ENCODE measurements at places on chromosomes 7 and 10.

DNA sequence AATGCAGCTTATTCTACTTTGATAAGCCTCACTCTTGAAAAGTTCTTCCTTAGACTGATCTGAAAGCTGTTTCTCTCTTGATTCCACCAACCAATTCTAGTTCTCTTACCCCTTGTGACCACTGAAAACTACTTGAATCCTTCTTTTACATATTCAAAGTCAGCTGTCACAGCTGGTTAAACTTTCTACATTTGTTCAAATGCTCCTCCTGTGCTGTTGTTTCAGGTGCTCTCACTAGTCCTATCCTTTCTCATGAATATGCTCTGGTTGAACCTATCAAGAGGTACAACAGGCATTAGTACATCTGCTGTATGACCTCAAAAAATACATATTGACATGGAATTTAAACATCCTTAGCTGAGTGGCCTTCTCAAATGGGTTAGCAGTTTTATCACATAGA is 91.5 kb downstream of the MYO3A start:
- DNase-seq, result no peak

DNA sequence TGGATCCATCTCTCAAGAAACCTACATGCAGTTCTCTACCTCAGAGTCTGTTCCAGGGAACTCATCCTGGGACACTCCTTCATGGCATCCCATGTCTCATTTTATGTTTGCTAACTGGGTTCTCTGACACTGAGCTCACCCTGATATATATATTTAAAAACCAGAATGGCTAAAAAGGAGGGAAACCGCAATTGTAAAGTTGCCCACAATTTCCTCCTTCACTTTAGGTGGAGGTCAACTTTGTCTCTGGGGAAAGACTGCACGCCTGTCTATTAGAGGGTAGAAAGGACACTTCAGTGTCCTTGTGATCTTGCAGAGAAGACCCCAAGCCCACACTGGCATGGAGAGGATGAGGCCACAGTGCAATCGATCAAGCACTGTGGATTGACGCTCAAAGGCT is 131.7 kb downstream of the TEX36 start:
- no peak for DNase-seq

GRCh38 chr10:49407151-49407550 is 11.3 kb upstream of the DRGX start:
- DNase-seq, result no peak

DNA sequence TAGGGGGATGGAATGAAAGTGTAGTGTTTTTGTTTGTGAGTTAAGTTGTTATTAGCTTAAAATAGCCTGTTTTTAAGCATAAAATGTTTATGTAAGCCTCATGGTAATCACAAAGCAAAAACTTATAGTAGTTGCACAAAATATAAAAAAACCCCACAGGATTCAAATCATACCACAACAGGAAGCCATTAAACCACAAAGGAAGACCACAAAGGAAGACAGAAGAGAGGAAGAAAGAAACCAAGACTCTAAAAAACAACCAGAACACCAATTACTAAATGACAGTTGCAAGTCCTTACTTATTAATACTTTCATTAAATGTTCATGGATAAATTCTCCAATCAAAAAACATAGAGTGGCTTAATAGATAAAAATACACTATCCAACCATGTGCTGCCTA is 63.6 kb downstream of the ANKRD7 start:
- DNase-seq, result no peak

DNA sequence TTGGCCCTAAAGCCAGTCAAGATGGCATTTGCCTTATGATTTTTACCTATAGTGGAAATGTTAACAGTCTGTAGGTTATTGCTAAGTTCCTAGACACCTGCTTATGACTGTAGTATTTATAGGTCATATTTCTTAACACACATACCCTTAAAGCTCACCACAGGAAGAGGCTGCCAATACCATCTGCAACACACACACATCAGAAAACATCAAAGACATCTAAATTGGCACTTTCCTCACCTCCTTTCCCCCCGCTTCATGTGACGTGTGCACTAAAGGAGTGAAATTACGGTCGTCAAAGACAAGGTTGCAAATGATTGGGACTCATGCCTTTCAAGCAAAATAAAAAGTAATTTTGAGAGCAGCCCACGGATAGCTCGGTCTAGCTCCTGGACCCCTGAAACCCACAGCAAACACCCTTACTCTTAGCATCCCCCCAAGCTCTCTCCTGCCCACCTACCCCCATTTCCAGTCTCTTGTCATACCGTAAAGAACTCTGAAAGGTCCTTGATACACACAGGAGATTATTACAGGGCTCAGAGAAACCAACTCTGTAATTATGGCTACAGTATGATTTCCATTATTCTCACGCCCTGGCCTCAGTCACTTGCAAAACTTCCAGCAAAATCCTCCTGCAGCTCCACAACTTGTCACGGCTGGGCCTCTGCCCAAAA is 90.5 kb downstream of the PLXNA4 start:
- no peak for DNase-seq

DNA sequence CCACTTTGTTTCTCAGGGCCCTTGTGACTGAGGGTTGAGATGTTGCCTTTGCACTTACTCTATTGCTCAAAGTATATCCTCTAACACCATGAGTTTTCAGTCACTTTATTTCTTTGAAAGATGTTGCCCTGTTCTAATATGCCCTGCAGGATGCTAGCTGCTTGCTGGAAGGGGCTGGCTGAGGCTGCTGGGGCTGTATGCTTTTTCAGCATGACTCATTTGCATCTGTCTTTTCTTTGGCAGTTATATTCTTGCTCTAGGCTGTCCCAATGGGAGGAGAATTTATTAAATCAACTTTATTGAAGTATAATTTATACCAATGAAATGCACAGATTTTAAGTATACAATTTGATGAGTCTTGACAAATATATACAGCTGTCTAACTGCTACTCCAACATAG is 157.7 kb downstream of the PLPP4 start:
- no peak for DNase-seq

DNA sequence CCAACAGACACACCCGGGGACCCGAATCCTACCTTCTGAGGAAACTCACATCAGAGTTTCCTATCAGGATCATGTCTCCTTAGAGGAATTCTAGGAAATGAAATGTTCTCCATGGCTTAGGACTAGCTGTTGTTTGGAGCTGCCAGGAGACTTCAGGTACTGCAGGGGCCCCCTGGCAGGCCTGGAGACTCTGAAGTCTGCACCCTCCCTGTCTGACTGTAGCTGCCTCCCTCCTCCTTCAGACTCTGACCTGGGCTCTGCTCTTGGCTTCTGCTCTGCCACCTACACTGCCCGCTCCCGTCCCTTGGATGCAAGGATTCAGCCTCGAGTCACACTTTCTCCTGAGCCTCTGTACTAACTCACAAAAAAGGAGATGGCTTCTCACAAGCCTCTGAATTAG is 232.8 kb downstream of the INHBA start:
- DNase-seq, result no peak

GRCh38 chr10:132332433-132332754 is 401 bp downstream of the LRRC27 start:
- DNase-seq, result no peak

DNA sequence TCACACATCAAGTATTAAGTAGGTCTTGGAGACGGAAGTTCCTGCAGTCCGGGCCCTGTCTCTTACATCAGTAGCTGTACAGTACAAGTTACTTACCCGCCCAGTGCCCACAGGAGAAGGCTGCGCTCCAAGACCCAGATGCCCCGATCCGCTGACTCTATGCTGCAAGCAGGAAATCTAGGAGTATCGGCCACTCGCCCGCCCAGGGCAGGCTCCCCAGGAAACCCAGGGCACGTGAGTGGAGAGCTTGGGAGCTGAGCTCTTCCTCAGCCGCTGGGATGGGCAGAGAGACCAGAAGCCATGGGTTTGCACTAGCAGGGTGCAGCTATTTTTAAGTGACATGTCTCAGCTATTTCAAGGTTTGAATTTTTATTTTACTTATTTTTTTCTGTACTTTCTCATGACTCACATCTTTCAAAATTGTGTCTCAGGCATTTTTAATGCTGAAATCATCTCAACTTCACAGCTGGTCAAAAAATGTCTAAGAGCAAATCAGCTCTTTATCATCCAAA is 1.9 kb upstream of the GPER1 start:
- no peak for DNase-seq

- DNase-seq, result no peak
These were observed 2.7 kb upstream of the MPP7 start for GRCh38 chr10:28305553-28305952.

DNA sequence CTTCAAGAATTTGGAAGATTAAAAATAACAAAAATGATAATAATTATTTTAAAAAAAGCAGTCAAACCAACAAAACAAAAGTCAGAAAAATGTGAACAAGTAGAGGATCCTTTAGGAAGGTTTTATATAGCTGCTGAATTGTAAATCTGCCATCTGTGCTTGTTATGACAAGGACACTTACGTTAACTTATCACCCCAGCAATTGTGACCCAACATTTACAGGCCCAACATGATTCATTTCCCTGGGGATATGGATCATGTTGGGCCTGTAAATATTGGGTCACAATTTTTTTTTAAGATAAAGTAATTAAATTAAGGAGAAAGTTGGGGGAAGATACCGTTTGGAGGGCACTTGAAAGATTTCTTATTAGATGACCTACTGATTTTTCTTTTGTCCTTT is 261.4 kb upstream of the HABP2 start:
- DNase-seq, result no peak

GRCh38 chr7:3924277-3924676 is 623.2 kb downstream of the SDK1 start:
- DNase-seq, result no peak

GRCh38 chr7:70557338-70557737 is 574.6 kb upstream of the GALNT17 start:
- no peak for DNase-seq

- DNase-seq, result peak; percentile 56
These were observed 28.6 kb downstream of the PDSS1 start for GRCh38 chr10:26725837-26726727.

DNA sequence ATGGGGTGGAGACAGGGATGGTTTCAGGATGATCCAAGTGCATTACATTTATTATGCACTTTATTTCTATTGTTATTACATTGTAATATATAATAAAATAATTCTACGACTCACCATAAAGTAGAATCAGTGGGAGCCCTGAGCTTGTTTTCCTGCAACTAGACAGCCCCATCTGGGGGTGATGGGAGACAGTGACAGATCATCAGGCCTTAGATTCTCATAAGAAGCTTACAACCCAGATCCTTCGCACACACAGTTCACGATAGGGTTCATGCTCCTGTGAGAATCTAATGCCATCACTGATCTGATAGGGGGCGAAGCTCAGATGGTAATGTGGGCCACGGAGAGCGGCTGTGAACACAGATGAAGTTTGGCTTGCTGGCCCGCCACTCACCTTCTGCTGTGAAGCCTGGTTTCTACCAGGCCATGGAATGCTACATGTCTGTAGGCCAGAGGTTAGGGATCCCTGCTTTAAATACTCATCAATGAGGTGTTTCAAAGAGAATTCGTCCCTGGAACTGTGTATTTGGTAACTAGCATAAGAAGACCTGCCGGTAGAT is 21.2 kb upstream of the PRKCQ start:
- no peak for DNase-seq

DNA sequence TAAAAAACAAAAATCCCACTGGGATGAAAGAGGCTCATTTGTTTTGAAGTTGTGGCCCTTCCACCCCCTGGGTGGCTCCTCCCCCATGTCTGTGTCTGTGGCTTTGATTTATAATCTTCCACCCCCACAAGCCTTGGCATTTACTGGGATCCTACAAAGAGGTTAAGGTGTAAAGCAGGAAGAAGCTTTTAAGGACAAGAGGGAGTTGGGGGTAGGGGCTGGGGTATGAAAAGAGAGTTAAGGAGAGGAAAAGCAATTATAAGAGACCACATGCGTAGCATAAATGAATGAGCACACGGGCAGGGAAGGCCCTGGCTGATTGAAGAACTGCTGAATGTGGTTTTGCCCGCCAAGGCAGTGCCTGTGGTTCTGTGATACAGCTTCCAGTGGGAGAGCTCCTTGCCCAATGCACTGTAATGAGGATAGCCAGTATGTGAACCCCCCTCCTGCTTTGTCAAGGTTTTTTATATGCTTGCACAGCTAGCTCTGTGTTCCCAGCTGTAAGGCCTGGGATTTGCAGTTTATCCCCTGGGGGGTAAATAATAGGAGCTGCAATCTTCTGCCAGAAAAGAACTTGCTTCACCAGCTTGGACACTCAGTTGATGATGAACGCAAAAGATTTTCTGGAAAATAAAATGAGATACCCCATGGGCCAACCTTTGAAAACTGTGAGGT is 34.7 kb upstream of the KMT2E start:
- DNase-seq, result peak; percentile 80

GRCh38 chr7:82255706-82256105 is 187.9 kb downstream of the CACNA2D1 start:
- DNase-seq, result no peak

- DNase-seq, result peak; percentile 78
These were observed 285.9 kb upstream of the SMIM30 start for GRCh38 chr7:113404245-113404644.

DNA sequence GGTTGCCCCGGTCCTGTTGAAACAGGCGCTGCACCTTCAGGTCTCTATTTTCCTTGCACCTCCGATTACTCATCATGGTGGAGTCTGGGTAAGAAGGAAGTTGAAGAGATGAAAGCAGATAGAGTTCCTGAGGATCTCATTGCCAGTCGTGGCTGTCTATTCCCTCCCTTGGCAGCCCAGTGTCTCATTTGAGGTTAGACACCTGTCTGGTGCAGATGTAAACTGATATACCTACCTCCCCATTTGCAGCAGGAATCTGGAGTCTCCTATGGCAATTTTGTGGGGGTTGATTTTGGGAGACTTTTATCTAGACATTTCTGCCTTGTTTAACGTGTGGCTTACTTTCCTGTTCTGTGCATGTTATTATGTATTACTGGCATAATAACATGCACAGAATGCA is 212.1 kb downstream of the BICC1 start:
- no peak for DNase-seq

- DNase-seq, result no peak
These were observed 229.9 kb downstream of the KIAA1217 start for GRCh38 chr10:24438800-24439199.

GRCh38 chr10:17233286-17233991 is 5.4 kb downstream of the VIM start:
- no peak for DNase-seq

GRCh38 chr10:4771554-4772201 is 54.3 kb upstream of the AKR1E2 start:
- DNase-seq, result no peak

DNA sequence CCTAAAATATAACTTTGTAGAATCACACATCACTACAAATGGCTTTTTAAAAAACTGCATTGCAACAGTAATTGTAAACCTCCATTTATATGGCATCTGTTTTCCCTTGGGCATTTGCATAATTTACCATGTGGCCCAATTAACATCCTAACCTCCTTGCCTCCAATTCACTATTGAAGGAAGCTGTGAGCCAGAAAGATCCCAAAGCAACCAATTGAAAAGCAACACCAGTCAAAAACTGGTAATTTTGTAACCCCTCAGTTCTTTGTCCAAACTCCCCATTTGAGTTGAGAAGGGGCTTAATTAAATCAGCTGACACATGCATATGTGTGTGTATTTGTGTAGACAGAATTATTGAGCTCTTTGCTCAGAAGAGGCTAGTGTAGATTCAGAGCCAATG is 90.3 kb downstream of the FAM13C start:
- DNase-seq, result no peak
